ENCODE measurements at places on chromosomes 13 and 19.

GRCh38 chr19:40907968-40908735 is 26.1 kb upstream of the CYP2A7 start:
- peak; percentile 35 for DNase-seq

DNA sequence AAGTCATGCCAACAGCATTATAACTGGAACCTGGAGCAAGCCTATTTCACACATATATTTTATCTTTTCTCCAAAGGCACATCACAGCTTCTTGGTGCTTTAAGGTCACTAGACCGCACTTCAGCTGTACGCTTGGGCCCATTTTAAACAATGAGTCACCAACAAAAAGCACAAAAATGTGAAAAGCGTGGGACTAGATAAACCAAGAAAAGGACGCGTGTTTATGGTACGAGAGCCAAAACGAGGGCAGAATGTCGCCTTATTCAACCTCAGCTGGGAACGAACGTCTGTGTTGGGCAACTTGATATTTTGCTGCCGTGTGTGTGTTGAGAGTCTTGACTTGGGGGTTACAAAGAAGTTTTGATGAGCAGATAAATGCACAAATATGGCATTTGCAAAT is 9.2 kb upstream of the EHD2 start:
- DNase-seq: no peak

DNA sequence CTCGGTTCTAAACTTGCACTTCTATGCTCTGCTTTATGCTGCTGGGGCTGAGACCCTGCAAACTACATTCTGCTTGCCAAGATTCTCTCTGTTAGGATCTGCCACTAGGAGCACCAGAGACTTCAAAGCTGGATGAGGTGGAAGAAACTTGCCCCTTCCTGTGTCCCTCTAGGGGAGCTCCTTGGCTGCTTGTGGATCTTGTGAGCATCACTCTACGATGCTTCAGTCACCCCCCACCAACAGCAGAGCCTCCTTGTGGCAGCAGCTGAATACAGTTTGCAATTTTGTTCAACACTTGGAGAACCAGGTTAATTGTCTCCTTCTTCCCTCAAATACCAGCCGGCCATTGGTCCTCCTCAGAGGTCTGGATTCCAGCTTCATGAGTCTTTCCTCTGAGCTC is 310.6 kb downstream of the FGF14 start:
- DNase-seq: no peak

DNA sequence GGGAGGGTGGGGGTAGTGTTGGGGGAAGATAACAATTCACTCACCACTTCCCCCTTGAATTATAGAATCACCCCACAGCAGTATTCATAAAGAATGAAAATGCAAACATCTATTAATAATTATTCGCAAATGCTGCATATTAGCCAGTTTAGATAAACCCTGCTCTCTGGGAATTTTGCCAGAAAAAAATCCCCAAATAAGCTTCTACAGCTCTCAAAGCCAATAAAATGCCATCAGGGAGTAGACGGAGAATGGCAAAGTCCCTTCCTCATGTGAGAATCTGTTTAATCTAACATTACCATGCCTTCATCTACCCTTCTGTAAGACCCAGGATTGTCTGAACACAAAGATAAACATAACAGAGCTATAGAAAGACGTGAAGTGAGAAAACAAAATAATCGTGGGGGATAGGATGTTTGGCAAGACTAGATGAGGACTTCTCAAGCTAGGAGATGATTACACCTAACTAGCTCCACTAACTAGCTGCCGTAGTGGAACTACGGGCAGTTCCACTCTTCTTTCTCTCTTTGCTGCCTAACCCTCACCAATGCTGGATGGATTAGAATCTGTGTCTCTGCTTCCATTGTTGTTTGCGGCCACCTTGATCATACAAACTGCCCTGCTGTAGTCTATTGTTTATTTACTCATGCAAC is 32.4 kb upstream of the CACNA1A start:
- no peak for DNase-seq

GRCh38 chr19:46133101-46133627 is 8.7 kb upstream of the IGFL3 start:
- no peak for DNase-seq

All from stimulated activated CD8-positive, alpha-beta memory T cell treated with anti-CD3 and anti-CD28 coated beads, Interleukin-15, amount 100 ng/mL, for 24 hours (primary cell).